ENCODE measurements at places on chromosomes 6 and 20.

GRCh38 chr6:106974999-106975737 is 639 bp upstream of the CD24 start:
- H3K27me3 ChIP-seq: peaks cover 34% of the 10 kb centered on the region
- H3K4me1 ChIP-seq: peaks cover 20% of the 10 kb centered on the region
- H3K4me3 ChIP-seq: peak overlapping the region; percentile 71
- H3K36me3 ChIP-seq: no peaks in the 10 kb centered on the region
- H3K27ac ChIP-seq: no peak overlapping the region
- peak; percentile 33 for DNase-seq

GRCh38 chr20:10679269-10679668 is 5.5 kb upstream of the JAG1 start:
- no peak overlapping the region for H3K27ac ChIP-seq
- DNase-seq: no peak
- H3K4me1 ChIP-seq: peaks cover 4% of the 10 kb centered on the region
- no peaks in the 10 kb centered on the region for H3K27me3 ChIP-seq
- no peaks in the 10 kb centered on the region for H3K36me3 ChIP-seq

DNA sequence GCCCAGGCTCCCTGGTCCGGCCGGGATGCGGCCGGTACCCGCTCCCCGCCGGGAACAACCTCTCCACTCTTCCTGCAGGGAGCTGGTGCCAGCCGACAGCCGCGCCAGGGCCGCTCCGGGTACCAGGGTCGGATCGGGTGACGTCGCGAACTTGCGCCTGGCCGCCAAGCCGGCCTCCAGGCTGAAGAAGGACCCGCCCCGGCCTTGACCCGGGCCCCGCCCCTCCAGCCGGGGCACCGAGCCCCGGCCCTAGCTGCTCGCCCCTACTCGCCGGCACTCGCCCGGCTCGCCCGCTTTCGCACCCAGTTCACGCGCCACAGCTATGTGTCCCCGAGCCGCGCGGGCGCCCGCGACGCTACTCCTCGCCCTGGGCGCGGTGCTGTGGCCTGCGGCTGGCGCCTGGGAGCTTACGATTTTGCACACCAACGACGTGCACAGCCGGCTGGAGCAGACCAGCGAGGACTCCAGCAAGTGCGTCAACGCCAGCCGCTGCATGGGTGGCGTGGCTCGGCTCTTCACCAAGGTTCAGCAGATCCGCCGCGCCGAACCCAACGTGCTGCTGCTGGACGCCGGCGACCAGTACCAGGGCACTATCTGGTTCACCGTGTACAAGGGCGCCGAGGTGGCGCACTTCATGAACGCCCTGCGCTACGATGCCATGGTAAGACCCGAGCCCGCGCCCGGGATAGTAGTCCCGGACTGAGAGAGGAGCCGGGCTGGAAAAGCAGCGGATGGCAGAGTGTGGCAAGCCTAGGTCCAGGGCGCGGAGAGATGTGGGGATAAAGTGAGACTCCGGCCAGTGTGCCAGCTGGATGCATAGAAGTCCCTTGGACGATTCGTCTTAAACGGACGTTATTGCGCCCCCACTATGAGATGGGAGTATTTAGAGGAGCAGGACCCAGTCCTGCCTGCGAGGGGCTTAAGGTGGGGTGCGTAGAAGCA is at the start of gene NT5E:
Gene NT5E, plus strand, starts transcription at position 266 of the 942 bp plus-strand sequence. Its CDS starts 57 bp downstream, at position 323.
- peak within 1 kb of the TSS; percentile 99 for H3K4me3 ChIP-seq
- DNase-seq: peak; percentile 82
- H3K36me3 ChIP-seq: peaks cover 59% of the 10 kb centered on the region
- no peaks in the 10 kb centered on the region for H3K27me3 ChIP-seq
- peak within 1 kb of the TSS; percentile 97 for H3K27ac ChIP-seq
- H3K4me1 ChIP-seq: peaks cover 10% of the 10 kb centered on the region

GRCh38 chr6:11423667-11424066 is 113.9 kb upstream of the TMEM170B start:
- no peaks in the 10 kb centered on the region for H3K27me3 ChIP-seq
- H3K4me1 ChIP-seq: peaks cover 27% of the 10 kb centered on the region
- H3K4me3 ChIP-seq: no peak overlapping the region
- H3K36me3 ChIP-seq: no peaks in the 10 kb centered on the region
- no peak overlapping the region for H3K27ac ChIP-seq

- H3K27ac ChIP-seq: no peak overlapping the region
- no peaks in the 10 kb centered on the region for H3K36me3 ChIP-seq
- no peak for DNase-seq
Measured at GRCh38 chr6:14897831-14898230, 348.0 kb upstream of the JARID2 start.

DNA sequence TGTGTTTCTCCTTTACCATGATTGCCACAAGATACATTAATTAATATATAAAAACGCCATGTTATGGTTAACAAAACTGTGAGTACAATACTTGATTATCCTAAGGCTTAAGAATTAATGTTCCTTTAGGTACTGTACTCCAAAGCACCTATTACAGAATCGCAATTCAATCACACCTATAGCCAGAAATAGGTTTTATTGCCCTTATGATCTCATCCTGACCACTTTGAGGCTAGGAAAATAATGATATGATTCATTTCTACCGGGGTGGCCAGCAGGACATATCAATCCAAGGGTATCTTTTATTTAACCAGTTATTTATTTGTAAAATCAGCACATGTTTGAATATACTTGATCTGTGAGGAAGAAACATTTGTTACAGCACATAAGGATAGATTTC is 396.6 kb upstream of the GJE1 start:
- H3K4me3 ChIP-seq: no peak overlapping the region
- no peaks in the 10 kb centered on the region for H3K27me3 ChIP-seq
- no peaks in the 10 kb centered on the region for H3K4me1 ChIP-seq
- DNase-seq: no peak

DNA sequence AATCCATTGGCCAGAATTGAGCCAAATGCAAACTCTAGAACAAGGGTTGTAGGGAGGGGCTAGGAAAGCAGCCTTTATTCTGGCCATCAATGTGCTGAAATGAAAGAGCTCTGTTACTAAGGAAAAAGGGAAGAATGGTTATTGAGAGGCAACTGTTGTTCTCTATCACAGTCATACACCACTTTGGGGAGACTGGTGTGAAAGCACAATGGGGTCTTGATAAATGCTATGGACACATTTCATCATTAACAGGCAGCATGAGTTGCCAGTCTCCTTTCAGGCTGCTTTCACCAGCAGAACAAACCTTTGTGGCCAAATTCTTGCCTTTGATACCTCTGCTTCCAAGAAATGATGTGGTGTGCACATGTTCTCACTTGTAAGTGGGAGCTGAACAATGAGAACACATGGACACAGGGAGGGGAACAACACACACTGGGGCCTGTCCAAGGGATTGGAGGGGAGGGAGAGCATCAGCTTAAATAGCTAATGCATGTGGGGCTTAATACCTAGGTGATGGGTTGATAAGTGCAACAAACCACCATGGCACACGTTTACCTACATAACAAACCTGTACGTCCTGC is 86.2 kb downstream of the CDS2 start:
- H3K36me3 ChIP-seq: peaks cover 6% of the 10 kb centered on the region
- H3K4me1 ChIP-seq: peaks cover 1% of the 10 kb centered on the region
- no peak overlapping the region for H3K27ac ChIP-seq
- H3K27me3 ChIP-seq: no peaks in the 10 kb centered on the region
- H3K4me3 ChIP-seq: no peak overlapping the region
- DNase-seq: no peak

GRCh38 chr6:150600301-150601017 is 774 bp downstream of the PLEKHG1 start:
- peak overlapping the region; percentile 71 for H3K4me3 ChIP-seq
- H3K27ac ChIP-seq: no peak overlapping the region
- H3K36me3 ChIP-seq: no peaks in the 10 kb centered on the region
- peak; percentile 61 for DNase-seq
- peaks cover 9% of the 10 kb centered on the region for H3K4me1 ChIP-seq

DNA sequence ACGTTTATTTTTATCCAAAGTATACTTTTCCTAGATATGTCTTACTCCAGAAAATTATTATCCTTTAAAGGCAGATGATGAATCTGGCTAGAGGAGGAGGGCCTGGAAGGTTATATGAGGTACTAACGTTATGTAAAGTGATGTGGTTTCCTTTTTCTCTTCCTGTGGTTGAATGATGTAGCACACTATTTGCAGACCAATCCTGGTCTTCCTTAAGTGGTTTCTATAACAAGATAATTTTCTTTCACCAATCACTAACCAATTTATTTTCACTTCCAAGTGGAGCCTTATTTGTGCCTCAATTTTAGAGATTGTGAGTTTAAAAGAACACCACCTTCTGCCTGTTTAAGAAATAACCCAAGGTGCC is 154.6 kb upstream of the SOX4 start:
- no peak overlapping the region for H3K4me3 ChIP-seq
- H3K27ac ChIP-seq: no peak overlapping the region
- peaks cover 1% of the 10 kb centered on the region for H3K4me1 ChIP-seq
- no peaks in the 10 kb centered on the region for H3K27me3 ChIP-seq
- H3K36me3 ChIP-seq: no peaks in the 10 kb centered on the region

DNA sequence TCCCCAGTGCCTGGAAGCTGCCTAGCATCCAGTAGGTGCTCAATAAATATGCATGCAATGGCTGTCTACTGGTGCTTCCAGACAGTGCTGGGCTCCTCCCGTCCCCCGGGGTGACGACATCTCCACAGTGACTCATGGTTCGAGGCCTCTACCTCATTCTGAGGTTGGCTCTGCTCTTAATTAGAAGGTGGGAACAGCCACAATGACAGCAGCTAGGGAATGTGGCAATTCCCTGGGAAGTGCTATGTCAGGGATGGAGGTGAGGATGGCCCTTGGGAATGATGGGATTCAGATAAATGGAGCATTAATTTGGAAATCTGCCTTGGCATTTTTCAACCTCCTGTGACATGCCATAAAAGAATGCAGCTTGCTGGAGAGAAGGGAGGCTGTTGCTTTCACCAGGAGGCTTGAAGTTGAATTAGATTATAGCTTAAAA is 43.5 kb upstream of the NFATC2 start:
- H3K4me1 ChIP-seq: no peaks in the 10 kb centered on the region
- peak; percentile 89 for DNase-seq
- no peak overlapping the region for H3K4me3 ChIP-seq
- H3K27me3 ChIP-seq: no peaks in the 10 kb centered on the region
- H3K27ac ChIP-seq: no peak overlapping the region

- DNase-seq: no peak
- H3K4me1 ChIP-seq: peaks cover 2% of the 10 kb centered on the region
- peaks cover 7% of the 10 kb centered on the region for H3K27me3 ChIP-seq
Measured at GRCh38 chr20:2833761-2834160, 6.7 kb downstream of the PCED1A start.

DNA sequence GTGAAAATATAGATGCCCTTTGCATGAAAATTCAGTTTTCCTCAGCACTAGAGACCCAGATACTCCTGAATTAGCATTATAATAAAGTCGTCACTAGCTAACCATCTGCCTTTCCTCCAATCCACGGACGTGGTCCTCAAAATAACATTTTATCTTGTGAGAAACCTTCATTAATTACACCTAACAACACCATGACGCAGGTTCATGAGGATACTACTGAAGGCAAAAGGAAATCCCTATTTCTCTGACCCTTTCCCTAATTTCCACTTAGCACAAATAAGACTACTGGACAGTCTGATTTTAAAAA is 1.3 kb upstream of the PNISR start:
- peak overlapping the region; percentile 100 for H3K27ac ChIP-seq
- H3K27me3 ChIP-seq: no peaks in the 10 kb centered on the region
- no peak overlapping the region for H3K4me3 ChIP-seq
- peaks cover 12% of the 10 kb centered on the region for H3K4me1 ChIP-seq
- peaks cover 39% of the 10 kb centered on the region for H3K36me3 ChIP-seq
- DNase-seq: no peak

DNA sequence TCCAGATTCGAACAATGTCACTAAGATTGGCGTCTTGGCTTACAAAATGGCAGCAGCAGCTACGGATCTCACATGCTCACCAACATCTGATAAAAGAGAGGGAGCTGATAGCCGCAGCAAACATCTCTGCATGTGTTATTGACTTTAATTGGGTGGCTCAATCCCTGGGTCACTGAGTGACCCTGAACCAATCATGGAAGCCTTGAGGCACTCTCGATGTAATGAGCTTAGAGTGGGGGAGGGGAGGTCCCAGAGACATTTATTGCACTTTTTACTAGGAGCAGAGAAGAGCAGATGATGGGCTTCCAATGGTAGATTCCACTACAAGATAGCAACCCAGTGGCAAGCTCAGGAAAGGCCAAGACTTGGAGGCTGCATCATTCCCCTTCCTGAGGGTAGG is 238.7 kb downstream of the BMP7 start:
- no peak overlapping the region for H3K4me3 ChIP-seq
- peaks cover 16% of the 10 kb centered on the region for H3K4me1 ChIP-seq
- H3K27me3 ChIP-seq: no peaks in the 10 kb centered on the region

- no peak overlapping the region for H3K27ac ChIP-seq
- H3K4me3 ChIP-seq: no peak overlapping the region
Measured at GRCh38 chr6:52649536-52650160, 21.3 kb upstream of the TMEM14A start.

DNA sequence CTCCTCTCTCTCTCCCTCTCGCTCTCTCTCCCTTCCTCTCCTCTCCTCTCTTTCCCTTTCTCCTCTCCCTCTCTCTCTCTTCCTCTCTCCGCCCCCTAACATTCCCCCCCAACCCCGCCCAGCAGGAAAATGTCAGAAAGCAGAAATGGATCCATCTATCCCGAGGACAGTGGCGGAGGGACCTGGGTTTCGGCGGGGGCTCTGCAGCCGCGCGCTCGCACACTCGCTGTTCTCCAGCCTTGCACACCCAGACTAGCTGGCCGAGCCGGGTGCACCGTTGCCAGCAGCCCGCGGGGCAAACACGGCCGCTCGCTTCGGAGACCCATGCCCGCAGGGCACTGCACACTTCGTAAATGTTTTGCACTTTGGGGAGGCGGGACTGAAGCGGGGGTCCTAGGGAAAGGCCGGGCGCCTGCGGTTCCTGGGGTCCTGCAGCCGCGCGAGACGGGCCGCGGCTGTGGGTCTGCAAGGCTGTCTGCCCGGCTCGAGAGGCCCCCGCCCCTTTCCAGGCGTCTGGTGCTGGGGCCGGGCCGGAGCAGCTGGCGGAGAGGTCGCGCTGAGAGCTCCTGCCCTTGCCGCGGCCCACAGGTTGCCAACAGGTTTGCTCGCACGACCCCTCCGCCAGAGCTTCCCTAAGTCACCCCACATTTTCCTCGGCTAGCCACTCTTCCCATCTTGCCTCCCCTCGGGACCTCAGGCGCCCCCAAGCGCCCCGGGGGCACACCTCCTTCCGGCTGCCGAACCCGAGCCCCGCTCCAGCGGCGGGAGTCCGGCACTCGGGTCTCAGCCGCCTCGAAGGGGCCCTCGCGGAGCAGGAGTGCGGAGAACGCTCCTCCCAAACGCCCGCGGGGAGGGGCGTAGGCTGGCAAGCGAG is 818 bp upstream of the MDGA1 start:
- peaks cover 40% of the 10 kb centered on the region for H3K27me3 ChIP-seq
- no peak overlapping the region for H3K27ac ChIP-seq
- DNase-seq: peak; percentile 80
- no peaks in the 10 kb centered on the region for H3K36me3 ChIP-seq
- peaks cover 26% of the 10 kb centered on the region for H3K4me1 ChIP-seq

DNA sequence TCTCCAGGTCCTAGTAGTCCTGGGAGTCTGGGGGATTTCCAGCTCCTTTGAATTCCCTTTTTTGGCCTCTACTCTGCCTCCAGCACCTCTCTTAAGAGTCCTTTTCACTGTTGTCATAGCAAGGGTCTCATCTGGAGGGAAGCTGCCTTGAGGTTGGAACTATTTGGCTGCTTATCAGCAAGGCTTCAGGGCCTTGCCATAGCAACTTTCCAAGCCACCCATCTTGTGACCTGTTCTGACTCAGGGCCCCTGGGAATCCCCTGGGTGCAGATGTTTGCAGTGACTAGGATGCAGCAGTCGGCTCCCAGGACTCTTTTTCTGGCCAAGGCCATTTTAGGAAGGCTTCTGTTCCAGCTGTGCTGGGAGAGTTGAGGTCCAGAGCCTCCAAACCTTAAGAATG is 12.4 kb downstream of the PKIG start:
- no peak overlapping the region for H3K4me3 ChIP-seq
- peaks cover 14% of the 10 kb centered on the region for H3K36me3 ChIP-seq
- no peak overlapping the region for H3K27ac ChIP-seq
- peak; percentile 81 for DNase-seq
- H3K4me1 ChIP-seq: peaks cover 11% of the 10 kb centered on the region
- H3K27me3 ChIP-seq: no peaks in the 10 kb centered on the region

All from mesenchymal stem cell (in vitro differentiated cells and primary cell).